ENCODE measurements at places on chromosomes 4 and X. TPM values are rescaled to one million over a fixed set of nuclear protein-coding genes. Genes with fewer than 3 reads are reported as not detected.

IL1RAPL2 gene
- total RNA-seq, result not detected

EVC2 gene
- total RNA-seq, result 9.2 TPM

REPS2 gene
- total RNA-seq, result 0.37 TPM

GUCY1B1 gene
- total RNA-seq, result 5.5 TPM

HSD17B13 gene
- total RNA-seq, result under 0.01 TPM

HTR2C gene
- not detected for total RNA-seq

CAPN6 gene
- total RNA-seq, result not detected

MEPE gene
- not detected for total RNA-seq

SULT1E1 gene
- total RNA-seq, result 12.0 TPM

DGAT2L6 gene
- total RNA-seq, result not detected

WDR1 gene
- 500 TPM for total RNA-seq

MAGEA4 gene
- not detected for total RNA-seq

VCX2 gene
- not detected for total RNA-seq

KIAA0232 gene
- 21.0 TPM for total RNA-seq

DRD5 gene
- total RNA-seq, result not detected

PABPC5 gene
- total RNA-seq, result 1.8 TPM

ATP2B3 gene
- total RNA-seq, result not detected

GABRG1 gene
- not detected for total RNA-seq

HSPA4L gene
- 6.5 TPM for total RNA-seq

LNX1 gene
- 16.6 TPM for total RNA-seq

TRIML2 gene
- total RNA-seq, result not detected

GLRA3 gene
- 0.13 TPM for total RNA-seq

RASGEF1B gene
- total RNA-seq, result 10.9 TPM

AMOT gene
- total RNA-seq, result 2.4 TPM

QDPR gene
- total RNA-seq, result 20.3 TPM

STBD1 gene
- 7.0 TPM for total RNA-seq

GNRHR gene
- not detected for total RNA-seq

RNF175 gene
- total RNA-seq, result not detected

TENM3 gene
- total RNA-seq, result 0.13 TPM

RBMXL3 gene
- total RNA-seq, result not detected

SPANXA1 gene
- total RNA-seq, result not detected

TGIF2LX gene
- not detected for total RNA-seq

CRMP1 gene
- total RNA-seq, result 0.06 TPM

PPEF2 gene
- total RNA-seq, result not detected

EMCN gene
- 7.6 TPM for total RNA-seq

UCP1 gene
- total RNA-seq, result not detected

DUSP21 gene
- total RNA-seq, result not detected

WDR17 gene
- total RNA-seq, result 0.93 TPM

PFKFB1 gene
- total RNA-seq, result 0.19 TPM

PHEX gene
- total RNA-seq, result 0.66 TPM

UCHL1 gene
- total RNA-seq, result 193 TPM

NAP1L3 gene
- total RNA-seq, result 18.6 TPM

ANOS1 gene
- total RNA-seq, result 16.5 TPM

NFKB1 gene
- 24.2 TPM for total RNA-seq

NLGN3 gene
- total RNA-seq, result 0.37 TPM

SPANXN3 gene
- not detected for total RNA-seq

ADGRG4 gene
- total RNA-seq, result not detected

NPY1R gene
- total RNA-seq, result 2.5 TPM

SLC4A4 gene
- 0.40 TPM for total RNA-seq

FAM9B gene
- total RNA-seq, result not detected

PALLD gene
- 87.2 TPM for total RNA-seq

F8 gene
- 4.0 TPM for total RNA-seq

VEGFD gene
- 0.40 TPM for total RNA-seq

MSX1 gene
- 9.4 TPM for total RNA-seq

MAGEA6 gene
- total RNA-seq, result not detected

BMP3 gene
- total RNA-seq, result under 0.01 TPM

RTL5 gene
- total RNA-seq, result 5.6 TPM

ARMCX2 gene
- total RNA-seq, result 95.6 TPM
